ENCODE measurements at places on chromosomes 12 and 14. TPM values are rescaled to one million over a fixed set of nuclear protein-coding genes. Genes with fewer than 3 reads are reported as not detected.
A peak's percentile ranks its signal among the peaks of the same experiment; 100 is the strongest.

The ANKRD33 gene
- total RNA-seq, result 0.21 TPM

The CIT gene
- total RNA-seq, result 67.9 TPM

The KLRB1 gene
- not detected for total RNA-seq

The ZNF384 gene
- 54.3 TPM for total RNA-seq

The NKX2-1 gene
- 0.13 TPM for total RNA-seq

The PLEKHH1 gene
- 6.7 TPM for total RNA-seq

The CELA1 gene
- total RNA-seq, result not detected

GRCh38 chr12:690466-690865 lies 27.2 kb upstream of the NINJ2 start:
- DNase-seq, result no peak

- DNase-seq, result no peak
Measured at GRCh38 chr12:124512667-124513296, 54.6 kb downstream of the NCOR2 start.

DNA sequence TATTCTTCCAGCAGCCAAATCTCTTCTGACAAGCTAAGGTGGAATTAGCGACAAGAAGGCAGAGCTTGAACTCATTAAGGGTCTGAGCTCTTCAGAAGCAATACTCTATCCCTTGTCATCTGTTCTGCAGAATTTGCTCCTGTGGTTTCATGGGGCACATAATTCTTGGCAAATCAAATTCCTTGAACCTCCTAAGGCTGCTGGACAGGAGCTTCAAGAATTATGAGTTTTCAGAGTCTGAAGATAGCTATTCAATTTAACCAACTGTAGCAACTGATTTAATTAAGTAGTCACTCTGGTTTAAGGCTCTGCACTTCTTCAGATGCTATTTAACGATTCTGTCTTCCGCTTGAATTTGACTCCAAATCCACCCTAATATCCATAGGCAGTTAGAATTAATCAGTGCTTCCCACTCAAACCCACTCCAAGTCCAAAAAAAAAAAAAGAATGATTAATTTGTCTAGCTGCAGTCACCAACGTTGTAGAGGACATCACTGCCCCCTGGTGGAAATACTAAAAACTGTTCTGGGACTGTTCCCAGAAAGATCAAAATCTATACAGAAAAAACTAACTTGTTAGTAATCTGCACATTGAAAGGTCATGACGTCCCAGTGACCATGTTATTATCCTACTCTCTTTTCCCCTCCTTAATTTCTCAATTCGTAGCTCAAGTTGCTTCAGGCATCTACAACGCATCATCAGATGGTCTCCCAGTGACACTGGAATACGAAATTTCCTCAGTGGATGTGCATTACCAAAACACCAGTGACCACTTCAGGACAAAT lies 169.9 kb downstream of the KIF21A start:
- DNase-seq, result peak; percentile 10

DNA sequence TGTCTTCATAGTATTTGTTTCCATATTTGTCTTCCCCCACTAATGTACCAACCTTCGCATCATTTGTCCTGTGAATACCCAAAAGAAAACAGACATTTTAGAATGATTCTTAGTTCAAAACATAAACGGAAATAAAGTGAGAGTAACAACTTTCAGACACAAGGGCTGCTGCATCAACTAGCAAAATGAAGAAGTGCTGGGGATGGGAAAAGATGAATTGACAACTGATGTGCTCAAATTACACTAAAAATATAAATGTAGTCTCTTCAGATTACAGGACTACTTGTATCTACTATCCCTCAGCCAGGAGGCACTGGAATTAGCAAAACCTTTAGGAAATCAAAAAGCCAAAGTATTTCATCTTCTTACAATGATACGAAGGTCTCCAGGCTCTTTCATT lies 743 bp downstream of the NDUFA12 start:
- DNase-seq, result no peak

GRCh38 chr14:34228650-34228976 lies 233.4 kb downstream of the SPTSSA start:
- no peak for DNase-seq

GRCh38 chr12:20716037-20716436 lies 20.9 kb downstream of the SLCO1C1 start:
- DNase-seq, result no peak

DNA sequence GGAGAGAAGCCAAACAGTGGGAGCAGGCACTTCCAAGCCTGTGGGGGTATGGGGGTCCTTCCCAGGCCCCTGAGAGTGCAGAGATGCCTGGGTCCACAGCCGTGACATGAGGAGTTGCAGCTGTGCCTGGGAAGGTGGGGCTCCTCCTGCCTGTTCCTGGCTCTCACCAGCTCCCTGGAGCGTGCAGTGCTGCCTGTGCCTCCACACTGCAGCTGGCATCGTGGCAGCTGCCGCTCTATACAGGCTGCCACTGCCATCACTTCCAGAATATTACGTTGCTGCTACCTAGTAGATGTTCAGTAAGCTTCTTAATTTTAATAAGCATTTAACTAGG lies 223.7 kb downstream of the KCNC2 start:
- DNase-seq, result no peak

DNA sequence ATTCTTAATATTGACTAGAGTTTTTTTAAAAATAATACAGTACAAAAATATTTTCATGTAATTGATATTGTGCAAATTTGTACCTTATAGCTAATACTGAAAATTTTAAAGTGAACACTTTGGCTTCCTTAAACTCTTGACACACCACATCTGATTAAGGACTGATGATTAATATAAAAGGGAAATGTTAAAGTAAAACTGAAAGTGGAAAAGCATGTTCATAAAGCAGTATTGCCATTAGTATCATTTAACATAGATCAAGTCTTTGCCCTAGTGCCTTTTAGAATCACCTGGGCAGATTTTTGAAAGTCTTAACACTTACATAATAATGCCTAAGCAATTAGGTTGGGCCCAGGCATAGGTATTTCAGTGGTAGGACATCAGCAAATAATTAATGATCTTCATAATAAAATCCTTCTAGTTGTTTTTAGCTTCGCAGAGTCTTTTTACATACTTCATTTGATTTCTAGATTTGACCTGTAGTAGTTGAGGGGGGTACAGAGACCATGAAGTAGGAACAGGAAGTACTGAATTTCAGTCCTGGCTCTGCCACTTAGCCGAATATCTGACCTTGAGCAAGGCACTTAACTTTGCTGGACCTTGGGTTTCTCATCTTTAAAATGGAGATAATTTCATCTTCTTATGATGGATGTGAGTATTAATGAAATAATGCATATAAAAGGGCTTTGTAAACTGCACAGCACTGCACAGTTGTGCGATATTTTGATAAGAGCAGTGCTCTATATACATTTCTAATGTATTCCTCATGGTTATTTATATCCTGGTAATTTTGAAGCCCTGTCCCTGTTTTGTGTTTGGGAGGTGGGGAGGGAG lies 43.7 kb downstream of the MARK3 start:
- no peak for DNase-seq

DNA sequence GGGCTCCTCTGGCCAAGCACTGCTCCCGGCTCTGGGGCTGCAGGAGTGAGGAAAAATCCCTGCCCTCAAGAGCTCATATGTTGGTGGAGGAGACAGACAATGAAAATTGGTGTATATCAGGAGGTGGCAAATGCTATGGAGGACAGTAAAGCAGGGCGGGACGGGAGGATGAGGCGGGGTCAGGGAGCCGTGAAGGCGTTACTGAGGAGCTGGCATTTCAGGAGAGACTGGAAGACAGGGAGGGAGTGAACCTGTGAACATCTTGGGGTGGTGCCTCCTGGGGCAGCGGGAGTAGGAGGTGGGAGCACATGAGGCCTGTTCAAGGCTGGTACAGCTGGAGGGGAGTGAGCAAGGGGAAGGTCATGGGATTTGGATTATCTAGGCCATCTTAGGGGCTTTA lies 26.6 kb downstream of the TSPAN9 start:
- DNase-seq, result no peak

- no peak for DNase-seq
Measured at GRCh38 chr12:113936460-113936859, 29.7 kb downstream of the RBM19 start.

GRCh38 chr12:50062728-50063460 lies 5.5 kb downstream of the ASIC1 start:
- no peak for DNase-seq

- DNase-seq, result no peak
Measured at GRCh38 chr12:65778258-65779090, 45.8 kb upstream of the HMGA2 start.

DNA sequence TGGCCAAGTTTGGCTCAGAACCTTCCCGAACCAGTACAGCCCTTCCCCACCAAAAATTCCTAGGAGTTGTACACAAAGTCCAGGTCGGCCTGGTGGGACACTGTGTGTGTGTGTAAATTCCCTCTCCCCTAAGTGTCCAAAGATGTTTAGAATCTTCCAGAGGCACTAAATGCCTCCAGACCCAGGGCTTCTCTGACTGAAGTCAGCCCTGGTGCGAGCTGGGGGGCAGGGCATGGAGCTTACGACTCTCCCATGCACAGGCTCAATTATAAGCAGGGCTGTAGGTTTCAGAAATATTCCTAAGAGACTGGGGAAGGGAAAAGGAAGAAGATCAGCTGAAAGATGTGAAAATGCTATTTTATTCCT lies 106.9 kb upstream of the ATF7IP start:
- DNase-seq, result no peak

DNA sequence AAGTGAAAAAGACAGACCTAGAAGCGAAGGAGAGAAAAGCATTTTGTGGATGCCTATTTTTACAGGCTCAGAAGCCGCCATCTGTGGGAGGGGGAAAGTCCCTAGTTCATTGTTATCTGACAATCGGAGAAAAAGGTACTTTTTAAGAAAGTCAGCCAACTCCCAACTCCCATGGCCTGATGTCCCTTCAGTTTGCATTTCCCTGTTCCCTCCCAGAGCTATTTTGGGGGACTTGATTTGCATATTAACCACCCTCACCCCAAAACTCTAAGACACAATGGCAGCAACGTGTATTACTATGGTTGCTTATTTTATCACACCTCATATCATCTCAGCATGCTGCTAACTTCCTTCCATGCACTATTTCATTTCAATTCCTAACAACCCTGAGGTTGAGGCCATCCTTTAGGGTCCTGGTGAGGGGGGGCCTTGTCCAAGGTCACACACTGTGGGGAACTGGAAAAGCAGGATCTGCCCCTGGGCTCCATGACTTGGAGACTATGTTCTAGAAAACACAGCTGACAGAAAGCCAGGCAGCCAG lies 18.7 kb downstream of the HVCN1 start:
- DNase-seq, result no peak

DNA sequence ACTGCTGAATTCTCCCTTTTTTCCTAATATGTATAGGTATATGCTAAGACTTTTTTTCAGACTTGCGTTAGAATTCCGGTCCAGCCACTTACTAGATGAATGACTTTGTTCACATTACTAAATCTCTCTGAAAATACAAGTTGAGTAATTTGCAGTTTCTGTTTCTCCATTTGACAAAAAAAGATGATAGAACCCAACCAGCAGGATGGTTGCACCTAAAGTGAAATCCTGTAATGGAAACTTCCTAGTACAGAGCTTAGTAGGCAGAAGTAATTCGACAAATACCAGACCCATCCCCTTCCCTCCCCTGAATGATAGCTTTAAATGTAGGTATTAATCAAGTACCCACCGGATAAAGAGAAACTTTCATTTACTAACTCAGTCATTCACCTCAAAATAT lies 113.6 kb upstream of the RAP1B start:
- no peak for DNase-seq

DNA sequence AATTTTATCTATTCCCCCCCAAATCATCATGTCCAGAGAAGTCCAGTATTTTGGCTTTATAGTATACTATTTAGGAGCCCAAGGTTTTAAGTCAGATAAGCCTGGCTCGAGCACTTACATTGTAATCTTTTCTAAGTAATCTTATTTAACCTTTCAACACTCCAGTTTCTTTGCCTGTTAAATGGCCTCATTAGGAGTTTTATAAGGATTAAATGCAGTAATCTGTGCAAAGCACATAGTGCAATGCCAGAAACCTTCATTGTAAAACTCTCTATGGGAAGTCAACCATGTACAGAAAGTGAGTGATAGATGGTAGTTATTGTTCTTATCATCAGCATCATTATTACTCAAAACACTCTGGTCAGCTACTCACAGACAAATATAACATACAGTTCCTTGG lies 1330.4 kb downstream of the SLC16A7 start:
- no peak for DNase-seq

GRCh38 chr14:105473033-105473676 lies 1.5 kb upstream of the CRIP2 start:
- no peak for DNase-seq

DNA sequence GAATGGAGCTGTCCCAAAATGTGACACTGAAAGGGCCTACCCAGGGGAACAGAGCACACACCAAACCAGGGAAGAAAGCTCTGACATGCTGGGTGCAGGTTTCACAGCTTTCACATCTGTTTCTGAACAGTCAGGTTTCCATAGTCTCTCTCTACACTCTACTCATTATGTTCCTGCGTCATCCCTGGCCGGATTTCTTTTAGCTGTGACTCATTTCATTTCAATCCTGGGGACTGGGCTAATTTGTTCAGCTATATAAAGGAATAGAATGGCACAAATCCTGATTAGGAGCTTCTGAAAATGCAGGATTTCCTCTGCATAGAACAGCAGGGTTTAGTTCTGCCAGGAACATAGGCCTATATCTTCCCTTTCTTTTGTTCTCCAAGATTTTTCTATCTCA lies 649.8 kb downstream of the RPS29 start:
- no peak for DNase-seq

DNA sequence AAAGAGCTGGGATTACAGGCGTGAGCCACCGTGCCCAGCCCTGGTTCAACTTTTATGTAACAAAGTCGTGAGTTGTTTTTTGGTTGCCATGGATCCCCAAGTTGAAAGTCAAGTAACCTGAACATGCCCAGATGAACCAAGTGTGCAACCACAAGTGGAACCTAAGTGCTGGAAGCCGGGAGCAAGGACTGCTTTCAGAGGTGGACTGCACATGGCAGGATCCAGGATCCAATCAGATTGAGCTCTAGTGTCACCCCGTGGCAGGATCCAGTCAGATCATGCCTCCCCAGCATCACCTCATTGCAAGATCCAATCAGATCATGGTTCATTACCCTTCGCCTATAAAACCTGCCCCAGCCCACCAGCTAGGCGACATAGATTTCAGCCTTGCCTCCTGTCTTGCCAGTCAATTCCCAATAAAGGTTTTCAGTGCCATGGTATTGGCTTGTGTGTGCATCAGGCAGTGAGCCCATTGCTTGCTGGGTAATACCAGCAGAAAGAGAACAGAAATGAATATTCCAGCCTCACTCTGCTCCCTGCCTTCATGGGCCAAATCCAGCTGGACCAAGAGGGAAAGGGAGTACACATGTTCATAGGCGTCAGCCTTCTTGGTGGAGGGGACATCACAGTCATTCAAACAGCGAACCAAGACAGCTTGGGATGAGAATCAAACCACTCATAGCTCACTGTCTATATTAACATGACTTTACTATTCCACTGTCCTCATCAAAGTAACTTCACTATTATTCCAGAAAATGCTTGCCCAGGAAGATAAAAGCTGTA lies 43.6 kb upstream of the VASH1 start:
- DNase-seq, result no peak

DNA sequence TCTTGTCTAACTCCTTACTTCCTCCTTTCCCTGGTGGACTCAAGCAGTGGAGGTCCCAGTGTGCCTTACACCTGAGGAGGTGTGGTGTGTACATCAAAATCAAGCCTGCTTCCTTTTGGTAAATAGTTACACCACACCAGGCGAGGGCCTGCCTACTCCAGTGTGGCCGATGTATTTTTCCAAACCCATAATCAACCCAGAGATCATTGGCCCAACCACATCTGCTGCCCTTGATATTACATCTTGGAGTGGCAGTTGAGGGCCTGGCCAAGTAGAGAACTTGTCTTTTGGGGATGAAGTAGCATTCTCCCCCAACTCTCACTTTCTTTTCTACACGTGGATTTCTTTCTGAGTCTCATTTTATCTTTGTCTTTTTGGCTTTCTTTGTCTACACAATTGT lies 187.4 kb downstream of the EFCAB11 start:
- DNase-seq, result no peak
